ENCODE measurements at places on chromosomes 4 and X.

- DNase-seq, result no peak
Observed at GRCh38 chrX:31658360-31658759, 586.5 kb upstream of the FTHL17 start.

- DNase-seq, result no peak
Observed at GRCh38 chr4:3440011-3440410, 1.8 kb upstream of the HGFAC start.

- DNase-seq, result peak; percentile 86
Observed at GRCh38 chr4:156949373-156949814, 22.2 kb downstream of the PDGFC start.

- no peak for DNase-seq
Observed at GRCh38 chr4:17773135-17773698, 8.2 kb downstream of the FAM184B start.

GRCh38 chrX:109826954-109827708, 94.1 kb upstream of the ACSL4 start:
- DNase-seq, result peak; percentile 57

DNA sequence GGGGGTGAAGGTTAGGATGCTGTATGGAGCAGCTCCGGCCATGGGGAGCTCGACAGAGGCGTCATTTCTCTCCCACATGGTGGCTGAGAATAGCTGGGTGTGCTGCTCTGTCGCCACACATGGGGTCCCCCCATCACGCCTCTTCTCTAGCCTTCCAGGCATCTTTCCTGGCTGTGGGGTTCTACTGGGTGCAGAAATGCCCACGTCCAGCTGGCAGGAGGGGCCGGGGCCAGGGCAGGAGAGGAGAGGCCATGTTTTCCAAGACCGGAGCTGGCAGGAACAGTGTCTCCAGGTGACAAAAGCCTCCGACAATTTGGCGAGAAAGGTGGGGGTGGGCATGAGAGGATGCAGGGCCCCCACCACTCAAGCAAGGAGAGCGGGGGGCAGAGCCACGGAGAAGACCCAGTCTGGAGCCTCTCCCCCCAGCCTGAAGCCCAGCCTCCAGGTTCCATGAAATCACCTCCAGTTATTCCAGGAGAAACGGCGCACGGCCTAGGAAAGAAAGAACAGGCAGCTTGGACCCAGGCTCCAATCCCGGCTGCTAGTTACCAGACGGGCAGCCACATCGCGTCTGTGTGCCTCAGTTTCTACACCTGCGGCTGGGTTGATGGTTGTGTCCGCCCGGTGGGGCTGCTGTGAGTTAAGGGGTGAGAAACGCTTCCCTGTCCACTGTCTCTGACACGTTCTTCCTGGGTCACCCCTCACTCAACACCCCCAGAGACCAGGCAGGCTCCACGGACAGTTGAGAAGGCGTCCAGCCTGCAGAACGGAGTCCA, 27.4 kb upstream of the SPON2 start:
- DNase-seq, result no peak

DNA sequence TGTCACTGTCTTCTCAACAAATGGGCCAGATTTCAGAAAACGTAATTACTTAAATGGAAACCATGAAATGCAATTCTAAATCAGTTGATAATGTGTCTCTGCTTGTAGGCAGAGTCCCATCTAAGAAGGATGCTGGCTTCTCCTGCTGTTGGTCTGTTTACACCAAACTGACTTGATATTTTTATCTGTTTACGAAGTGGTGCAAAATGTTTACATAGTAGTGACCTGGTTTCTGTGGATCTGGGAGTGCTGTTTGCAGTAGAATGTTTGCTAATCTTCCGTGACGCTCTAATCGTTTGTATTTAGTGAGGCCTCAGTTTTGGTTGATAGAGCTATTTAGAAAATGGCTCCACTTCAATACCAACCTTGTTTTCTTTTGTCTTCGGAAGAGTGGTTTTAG, 213.5 kb downstream of the VEGFC start:
- no peak for DNase-seq

DNA sequence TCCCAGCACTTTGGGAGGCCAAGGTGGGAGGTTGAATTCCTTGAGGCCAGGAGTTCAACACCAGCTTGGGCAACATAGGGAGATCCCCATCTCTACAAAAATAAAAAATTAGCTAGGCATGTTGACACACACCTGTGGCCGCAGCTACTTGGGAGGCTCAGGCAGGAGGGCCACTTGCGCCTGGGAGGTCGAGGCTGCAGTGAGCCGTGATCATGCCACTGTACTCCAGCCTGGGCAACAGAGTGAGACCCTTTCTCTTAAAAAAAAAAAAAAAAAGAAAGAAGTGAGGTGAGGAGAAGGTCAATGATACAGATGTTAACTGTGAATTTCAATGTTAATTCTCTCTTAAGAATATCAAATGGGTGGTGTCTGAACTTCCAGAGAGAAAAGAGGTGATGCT, 15.1 kb upstream of the AP1S2 start:
- no peak for DNase-seq

DNA sequence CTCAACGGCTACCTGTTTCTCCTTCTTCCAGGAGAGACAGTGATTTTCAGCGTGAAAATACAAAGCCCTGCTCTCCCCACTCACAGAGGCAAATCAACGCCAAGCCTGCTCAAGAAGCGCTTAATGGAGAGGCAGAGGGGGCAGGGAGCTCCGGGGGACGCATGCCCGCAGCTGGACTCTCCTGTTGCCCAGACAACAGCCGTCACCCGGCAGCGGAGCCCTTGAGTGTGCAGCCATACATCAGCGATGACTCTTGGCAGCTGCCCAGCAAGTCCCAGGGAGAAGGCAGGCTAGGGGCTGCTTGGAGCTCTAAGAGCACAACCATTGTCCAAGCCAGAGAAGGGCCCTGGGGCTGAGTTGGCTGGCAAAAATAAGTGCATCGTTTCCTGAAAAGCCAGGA, 71.0 kb upstream of the AFAP1 start:
- DNase-seq, result no peak
